ENCODE measurements at places on chromosomes 7 and 10.

DNA sequence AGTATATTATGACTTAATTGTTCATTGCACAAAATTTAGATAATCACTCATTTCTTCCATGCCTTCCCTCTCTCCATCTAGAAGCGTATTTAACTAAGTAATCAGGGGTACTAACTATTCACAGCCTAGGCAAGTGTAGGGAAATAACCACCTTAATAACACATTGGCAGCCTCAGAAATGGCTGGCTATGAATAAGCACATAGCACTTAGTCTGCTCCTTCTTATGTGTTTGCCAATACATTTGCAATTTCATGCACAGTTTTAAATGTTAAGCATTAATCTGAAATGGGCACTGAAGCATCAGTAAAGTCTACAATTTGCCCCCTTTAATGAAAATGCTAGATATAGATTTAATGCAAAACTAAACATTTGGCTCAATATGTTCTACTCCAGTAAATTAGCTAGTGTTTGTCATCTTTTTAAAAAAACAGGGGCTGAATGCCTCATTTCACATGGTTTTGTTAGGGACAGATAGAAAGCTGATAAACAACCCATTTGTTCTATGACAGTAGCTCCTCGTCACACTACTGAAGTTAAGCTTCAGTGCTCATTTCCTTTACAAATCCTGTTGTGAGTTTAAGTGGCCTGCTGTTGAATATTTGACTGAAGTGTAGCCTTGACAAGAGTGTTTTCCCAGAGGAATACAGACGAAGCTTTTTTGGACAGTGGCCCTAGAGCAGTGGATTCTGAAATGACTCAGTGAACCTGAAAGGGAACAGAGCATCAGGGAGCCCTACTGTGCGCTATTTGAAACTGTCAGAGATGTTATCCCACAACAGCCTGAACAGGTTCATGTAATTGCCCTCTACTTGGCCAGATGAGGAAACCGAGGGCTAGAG, 30.5 kb downstream of the HHEX start:
- DNase-seq = no peak

GRCh38 chr10:124025660-124026588, 67.5 kb downstream of the CHST15 start:
- DNase-seq = no peak

- no peak for DNase-seq
These were observed 97.0 kb downstream of the LRMDA start for GRCh38 chr10:75528392-75528791.

DNA sequence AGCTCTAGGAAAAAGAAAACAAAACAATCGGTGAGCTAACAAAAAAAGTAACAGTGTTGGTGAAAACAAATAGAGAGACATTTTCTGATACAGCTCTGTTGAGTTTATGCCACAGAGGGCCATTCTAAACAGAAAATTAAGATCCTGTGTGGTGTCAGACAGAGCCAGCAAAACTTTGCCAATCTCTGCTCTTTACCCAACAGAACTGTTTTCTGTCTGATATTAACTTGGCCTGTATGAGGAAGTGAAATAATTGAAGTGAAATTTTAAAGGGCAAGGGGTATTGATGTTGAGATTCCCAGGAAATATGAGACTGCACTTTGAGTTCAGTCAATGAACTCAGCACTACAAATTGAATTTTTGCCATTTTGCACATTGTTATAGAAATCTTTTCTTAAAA, 101.0 kb downstream of the AOAH start:
- DNase-seq = no peak

- DNase-seq = no peak
These were observed 276.1 kb downstream of the GLRX3 start for GRCh38 chr10:130412317-130412716.

GRCh38 chr7:134963036-134963435, 23.3 kb upstream of the AGBL3 start:
- no peak for DNase-seq

- DNase-seq = no peak
These were observed 74.3 kb upstream of the GNAI1 start for GRCh38 chr7:80060218-80060806.

- DNase-seq = no peak
These were observed 1.6 kb downstream of the AVPI1 start for GRCh38 chr10:97685395-97685958.

- no peak for DNase-seq
These were observed 80.2 kb downstream of the RBM20 start for GRCh38 chr10:110724116-110724921.

- peak; percentile 1 for DNase-seq
These were observed 967 bp downstream of the ELFN1 start for GRCh38 chr7:1670894-1671593.

DNA sequence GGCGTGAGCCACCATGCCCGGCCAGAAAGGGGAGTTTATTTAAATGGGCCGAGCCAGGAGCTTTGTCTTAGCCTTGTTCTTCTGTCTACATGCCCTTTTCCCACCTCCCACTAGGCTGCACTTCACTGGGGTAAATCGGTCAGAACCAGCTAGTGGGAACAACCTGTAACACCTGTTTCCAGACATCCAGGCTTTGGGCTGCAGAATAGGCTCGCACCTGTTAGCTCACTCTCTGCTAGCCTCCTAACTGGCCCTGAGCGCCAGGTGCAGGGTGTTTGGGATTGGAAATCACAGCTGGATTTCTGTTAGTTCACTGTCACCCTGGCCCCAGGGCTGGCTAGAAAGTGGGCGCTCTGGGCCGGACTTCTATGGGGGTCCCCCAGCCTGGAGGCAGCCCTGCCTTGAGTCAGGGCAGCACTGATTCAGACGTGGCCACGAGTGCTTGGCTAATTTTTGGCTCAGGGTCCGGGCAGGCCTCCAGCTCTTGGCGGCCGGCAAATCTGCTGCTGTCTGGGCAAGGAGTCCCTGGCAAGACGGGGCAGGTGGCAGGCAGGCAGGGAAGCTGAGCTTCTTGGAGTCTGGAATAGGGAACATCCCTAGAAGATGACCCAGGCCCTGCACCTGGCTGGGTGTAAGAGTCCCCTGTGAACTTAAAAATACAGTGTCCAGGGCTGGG, 48.6 kb downstream of the GTF2IRD1 start:
- DNase-seq = no peak

DNA sequence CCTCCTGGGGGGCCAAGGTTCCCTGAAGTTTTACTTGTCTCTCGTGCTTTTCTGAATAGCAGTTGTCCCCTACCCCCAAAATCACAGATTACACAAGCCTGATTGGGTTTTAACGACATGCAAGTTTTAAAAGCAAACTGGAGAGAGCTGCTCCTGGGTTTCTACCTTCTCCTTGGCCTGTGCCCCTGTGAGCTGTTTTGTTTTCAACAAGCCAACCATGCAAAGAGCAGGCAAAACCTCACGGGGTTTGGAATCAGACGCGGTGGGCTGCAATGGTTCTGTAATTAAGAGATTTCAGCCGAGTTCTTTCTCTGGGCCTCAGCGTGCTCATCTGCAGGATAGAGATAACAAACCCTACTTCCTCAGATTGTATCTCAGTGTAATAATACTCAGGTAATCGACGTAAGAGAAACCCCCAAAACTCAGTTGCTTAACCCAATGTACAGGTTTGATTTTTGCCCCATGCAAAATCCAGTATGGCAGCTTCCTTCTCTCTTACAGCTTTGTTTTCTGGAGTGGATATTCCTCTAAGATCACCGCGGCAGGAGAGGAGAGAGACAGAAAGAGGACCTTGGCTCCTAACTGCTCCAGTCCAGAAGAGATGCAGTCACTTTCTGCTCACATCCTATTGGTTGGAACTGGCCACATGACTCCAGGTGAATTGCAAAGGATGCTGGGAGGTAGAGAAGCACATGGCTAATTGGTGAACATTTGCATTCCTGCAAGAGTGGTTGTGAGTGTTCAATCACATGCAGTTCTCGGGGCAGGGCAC, 42.0 kb downstream of the MYL10 start:
- no peak for DNase-seq

DNA sequence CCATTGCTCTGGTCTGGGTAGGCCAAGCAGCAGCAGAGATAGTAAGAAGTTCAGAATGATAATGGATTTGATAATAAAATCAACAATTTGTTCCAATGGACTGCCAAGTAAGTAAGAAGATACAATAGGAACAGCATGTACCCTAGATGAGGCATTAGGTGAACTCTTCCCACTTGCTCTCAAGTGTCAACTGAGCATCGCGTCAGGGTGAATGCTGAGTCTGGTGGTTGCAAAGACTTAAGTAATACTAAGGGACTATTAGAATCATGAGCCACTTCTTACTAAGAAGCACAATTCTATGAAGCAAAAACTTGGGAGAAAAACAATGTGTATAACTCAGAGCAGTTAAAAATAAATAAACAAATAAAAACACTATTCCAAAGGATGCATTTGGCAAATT, 54.5 kb downstream of the LRRN3 start:
- no peak for DNase-seq

DNA sequence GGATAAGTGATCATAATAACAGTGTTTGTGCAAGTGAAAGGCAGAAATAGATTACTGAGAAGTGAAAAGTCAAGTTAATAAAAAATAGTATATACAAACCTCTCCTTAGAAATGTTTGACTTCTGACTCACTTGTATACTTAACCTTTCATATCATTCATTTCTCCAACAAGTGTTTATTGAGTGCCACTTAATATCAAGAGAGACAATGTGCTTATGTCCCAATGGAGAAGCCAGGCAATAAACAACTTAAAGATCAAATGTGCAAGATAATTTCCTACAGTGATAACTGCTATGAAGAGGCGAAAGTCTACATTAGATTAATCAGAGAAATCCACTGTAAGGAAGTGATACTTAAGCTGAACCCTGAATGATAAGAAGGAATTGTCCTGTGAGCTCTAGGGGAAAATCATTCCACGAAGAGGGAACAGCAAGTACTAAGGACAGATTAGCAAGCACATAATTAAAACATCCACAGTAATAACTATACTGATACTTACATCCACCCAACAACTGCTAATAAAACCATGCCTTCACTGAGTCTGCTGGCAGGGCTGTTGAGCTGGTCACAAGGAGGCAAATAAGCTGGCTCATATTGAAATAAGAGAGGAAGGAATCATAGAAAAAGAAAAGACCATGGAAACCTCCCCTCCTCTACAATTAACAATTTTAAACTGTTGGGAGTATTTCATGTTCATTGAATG, 203.5 kb downstream of the CTNNA3 start:
- DNase-seq = no peak

GRCh38 chr10:44300666-44301649, 83.9 kb downstream of the CXCL12 start:
- DNase-seq = no peak

- DNase-seq = no peak
These were observed at the start of gene GCK for GRCh38 chr7:44189286-44189992. Gene GCK, minus strand, starts transcription at chr7:44189439. Its CDS starts 486 bp downstream, at chr7:44188953.

- no peak for DNase-seq
These were observed 81.9 kb upstream of the DYNC1I1 start for GRCh38 chr7:95690367-95690947.

- no peak for DNase-seq
These were observed 6.3 kb upstream of the HGF start for GRCh38 chr7:81776161-81776560.
